Heart left ventricle (tissue), 16 donors: ENCODE measurements at places on chromosomes 7 and 10. TPM values are rescaled to one million over a fixed set of nuclear protein-coding genes. Genes with fewer than 3 reads are reported as not detected.

GRCh38 chr7:75050501-75050900 lies 23.1 kb downstream of the RCC1L start:
- DNase-seq = no peak
- no peak overlapping the region for H3K27ac ChIP-seq
- H3K4me3 ChIP-seq = no peak overlapping the region
- H3K36me3 ChIP-seq = peaks cover 22% of the 10 kb centered on the region
- no peaks in the 10 kb centered on the region for H3K27me3 ChIP-seq
- peaks cover 14% of the 10 kb centered on the region for H3K4me1 ChIP-seq

GRCh38 chr10:119139464-119140067 lies 25.9 kb downstream of the SFXN4 start:
- no peak overlapping the region for H3K27ac ChIP-seq
- no peaks in the 10 kb centered on the region for H3K4me1 ChIP-seq
- H3K36me3 ChIP-seq = peaks cover 35% of the 10 kb centered on the region
- no peak overlapping the region for H3K4me3 ChIP-seq
- no peak for DNase-seq
- no peaks in the 10 kb centered on the region for H3K27me3 ChIP-seq

GRCh38 chr10:5668429-5668828 lies 2.0 kb upstream of the ASB13 start:
- no peak overlapping the region for H3K4me3 ChIP-seq
- no peak for DNase-seq
- peaks cover 15% of the 10 kb centered on the region for H3K4me1 ChIP-seq
- no peaks in the 10 kb centered on the region for H3K36me3 ChIP-seq
- H3K27me3 ChIP-seq = no peaks in the 10 kb centered on the region
- H3K27ac ChIP-seq = no peak overlapping the region

DNA sequence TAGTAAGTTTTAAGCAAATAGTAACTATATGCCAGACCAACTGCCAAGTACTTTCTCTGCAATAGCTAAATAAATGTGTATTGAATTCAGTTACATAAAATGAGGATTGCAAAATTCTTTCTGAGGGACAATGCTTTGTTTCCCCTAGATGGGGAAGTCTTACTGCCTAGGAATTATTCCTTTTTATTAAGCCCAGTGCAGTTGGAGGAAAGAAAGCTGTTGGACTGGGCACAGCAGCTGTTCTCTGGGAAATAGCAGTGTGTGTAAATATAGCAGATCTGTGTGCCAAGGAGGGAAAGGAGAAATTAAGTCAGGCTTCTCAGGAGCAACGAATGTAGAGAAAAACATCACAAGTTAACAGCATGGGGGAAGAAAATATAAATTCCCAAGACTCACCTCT lies 77.1 kb downstream of the SEC23IP start:
- no peaks in the 10 kb centered on the region for H3K27me3 ChIP-seq
- no peak for DNase-seq
- H3K27ac ChIP-seq = no peak overlapping the region
- no peak overlapping the region for H3K4me3 ChIP-seq

DNA sequence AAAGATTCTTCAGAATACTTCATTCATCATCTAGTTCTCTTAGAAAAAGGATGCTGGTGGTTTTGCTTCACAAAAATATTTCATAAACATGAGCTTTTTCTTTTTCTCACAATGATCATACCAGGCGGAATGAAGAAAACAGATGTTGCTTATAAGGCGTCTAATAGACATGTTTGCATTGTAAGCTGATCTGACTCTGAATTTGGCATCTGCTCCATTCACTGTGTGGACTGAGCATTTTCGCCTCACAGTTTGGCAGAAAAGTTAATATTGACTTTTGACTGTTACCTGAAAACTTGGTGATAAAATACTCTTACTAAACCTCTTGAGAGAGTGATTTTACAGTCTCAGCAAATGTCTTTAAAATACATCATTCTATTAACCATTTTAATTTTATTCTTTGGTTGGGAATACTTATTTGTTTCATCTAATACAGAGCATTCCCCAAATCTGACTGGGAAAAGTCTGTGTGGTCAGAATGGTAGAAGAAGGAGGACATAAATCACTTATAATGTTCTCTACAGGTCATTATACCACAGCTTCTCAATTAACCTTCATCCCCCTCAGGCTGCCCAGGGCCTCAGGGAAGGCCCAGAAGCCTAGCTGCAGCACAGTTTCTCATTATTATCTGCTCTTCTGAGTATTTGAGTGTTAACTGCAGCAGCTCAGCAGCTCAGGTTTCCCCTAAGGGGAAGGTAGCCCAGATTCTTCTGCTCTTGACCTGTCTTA lies 121.6 kb upstream of the KAT6B start:
- DNase-seq = no peak
- H3K4me1 ChIP-seq = no peaks in the 10 kb centered on the region
- peaks cover 14% of the 10 kb centered on the region for H3K36me3 ChIP-seq
- H3K27me3 ChIP-seq = no peaks in the 10 kb centered on the region
- no peak overlapping the region for H3K27ac ChIP-seq

- H3K27ac ChIP-seq = no peak overlapping the region
- no peak overlapping the region for H3K4me3 ChIP-seq
- H3K27me3 ChIP-seq = peaks cover 10% of the 10 kb centered on the region
- no peaks in the 10 kb centered on the region for H3K36me3 ChIP-seq
- H3K4me1 ChIP-seq = no peaks in the 10 kb centered on the region
These were observed 65.7 kb downstream of the MYL10 start for GRCh38 chr7:101563198-101563901.

DNA sequence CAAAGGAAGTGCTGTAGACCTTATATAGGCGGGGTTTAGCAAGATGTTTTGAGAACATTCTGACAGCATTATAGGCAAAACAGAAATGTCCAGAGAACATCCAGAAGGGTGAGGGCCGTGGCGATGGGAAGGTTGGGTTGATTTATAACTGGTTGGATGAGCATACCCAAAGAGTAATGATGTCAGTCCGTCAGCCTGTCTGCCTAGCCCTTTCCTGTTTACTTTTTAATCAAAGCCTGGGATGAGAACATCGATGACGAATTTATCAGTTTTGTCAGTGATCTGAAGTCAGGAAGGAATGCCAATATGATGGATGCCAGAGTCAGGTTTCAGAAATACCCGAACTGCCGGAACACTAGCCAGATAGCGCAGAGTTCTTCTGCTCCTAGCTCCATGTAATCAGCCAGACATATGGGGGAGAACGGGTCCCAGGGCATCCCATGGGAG lies 33.8 kb upstream of the TRIM8 start:
- no peak overlapping the region for H3K4me3 ChIP-seq
- H3K27me3 ChIP-seq = no peaks in the 10 kb centered on the region
- no peak overlapping the region for H3K27ac ChIP-seq
- H3K36me3 ChIP-seq = no peaks in the 10 kb centered on the region
- no peaks in the 10 kb centered on the region for H3K4me1 ChIP-seq
- peak; percentile 15 for DNase-seq

GRCh38 chr10:9362721-9363120 lies 1308.2 kb downstream of the GATA3 start:
- no peaks in the 10 kb centered on the region for H3K4me1 ChIP-seq
- no peaks in the 10 kb centered on the region for H3K27me3 ChIP-seq
- no peak overlapping the region for H3K4me3 ChIP-seq

DNA sequence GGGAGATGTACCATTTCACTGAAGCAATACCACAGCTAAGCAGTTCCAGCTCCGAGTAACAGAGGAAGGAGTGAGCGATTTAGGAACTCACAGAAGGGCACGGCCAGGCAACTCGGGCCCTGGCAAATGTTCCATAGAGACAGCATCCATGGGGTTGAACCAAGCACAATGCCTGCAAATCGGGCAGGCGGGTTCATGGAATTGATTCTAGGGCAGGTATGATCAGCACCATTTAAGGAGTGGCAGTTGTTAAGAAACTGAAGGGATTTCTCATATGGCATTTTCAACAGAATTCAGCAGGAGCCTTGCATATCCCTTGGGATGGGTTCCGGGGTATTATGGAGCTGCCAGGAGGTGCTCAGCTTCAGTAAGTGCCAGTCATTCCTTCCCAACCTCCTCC lies 66.4 kb downstream of the IKZF1 start:
- H3K36me3 ChIP-seq = no peaks in the 10 kb centered on the region
- no peak overlapping the region for H3K27ac ChIP-seq
- no peak for DNase-seq
- H3K4me3 ChIP-seq = no peak overlapping the region

GRCh38 chr10:49435225-49435624 lies 39.3 kb upstream of the DRGX start:
- no peaks in the 10 kb centered on the region for H3K27me3 ChIP-seq
- no peak overlapping the region for H3K4me3 ChIP-seq
- H3K4me1 ChIP-seq = no peaks in the 10 kb centered on the region

GRCh38 chr7:134552105-134552504 lies 3.2 kb downstream of the AKR1B15 start:
- no peaks in the 10 kb centered on the region for H3K27me3 ChIP-seq
- no peak overlapping the region for H3K4me3 ChIP-seq
- H3K36me3 ChIP-seq = no peaks in the 10 kb centered on the region
- no peak overlapping the region for H3K27ac ChIP-seq
- no peak for DNase-seq

MYO1G gene
- total RNA-seq = 0.79 TPM

GPR15LG gene
- total RNA-seq = not detected

PLEKHS1 gene
- not detected for total RNA-seq

MAGI2 gene
- total RNA-seq = 5.0 TPM

RNF148 gene
- not detected for total RNA-seq
